Activated CD4-positive, alpha-beta T cell treated with anti-CD3 and anti-CD28 coated beads for 36 hours (primary cell): ENCODE measurements at places on chromosomes 7 and 10. TPM values are rescaled to one million over a fixed set of nuclear protein-coding genes. Genes with fewer than 3 reads are reported as not detected.

The NKX1-2 gene
- total RNA-seq = not detected

The IFIT3 gene
- total RNA-seq = 21.1 TPM

The RBM20 gene
- 0.05 TPM for total RNA-seq

The SOSTDC1 gene
- total RNA-seq = not detected

GRCh38 chr7:138602451-138602850, 98.7 kb downstream of the SVOPL start:
- H3K4me3 ChIP-seq = no peak overlapping the region
- no peaks in the 10 kb centered on the region for H3K36me3 ChIP-seq
- peaks cover 6% of the 10 kb centered on the region for H3K4me1 ChIP-seq
- no peak overlapping the region for H3K27ac ChIP-seq
- no peaks in the 10 kb centered on the region for H3K27me3 ChIP-seq
- no peak for DNase-seq

GRCh38 chr10:7133958-7134357, 276.9 kb downstream of the SFMBT2 start:
- H3K27ac ChIP-seq = no peak overlapping the region
- H3K27me3 ChIP-seq = peaks cover 8% of the 10 kb centered on the region
- no peak for DNase-seq
- no peaks in the 10 kb centered on the region for H3K36me3 ChIP-seq
- no peak overlapping the region for H3K4me3 ChIP-seq
- H3K4me1 ChIP-seq = peaks cover 5% of the 10 kb centered on the region
